ENCODE measurements at places on chromosomes 3 and 15.

GRCh38 chr3:147393261-147393942 lies 12.9 kb downstream of the ZIC4 start:
- DNase-seq, result no peak
- H3K4me3 ChIP-seq, result no peak overlapping the region
- peaks cover 73% of the 10 kb centered on the region for H3K27me3 ChIP-seq
- H3K36me3 ChIP-seq, result no peaks in the 10 kb centered on the region
- H3K27ac ChIP-seq, result peak overlapping the region; percentile 60
- H3K4me1 ChIP-seq, result no peaks in the 10 kb centered on the region

DNA sequence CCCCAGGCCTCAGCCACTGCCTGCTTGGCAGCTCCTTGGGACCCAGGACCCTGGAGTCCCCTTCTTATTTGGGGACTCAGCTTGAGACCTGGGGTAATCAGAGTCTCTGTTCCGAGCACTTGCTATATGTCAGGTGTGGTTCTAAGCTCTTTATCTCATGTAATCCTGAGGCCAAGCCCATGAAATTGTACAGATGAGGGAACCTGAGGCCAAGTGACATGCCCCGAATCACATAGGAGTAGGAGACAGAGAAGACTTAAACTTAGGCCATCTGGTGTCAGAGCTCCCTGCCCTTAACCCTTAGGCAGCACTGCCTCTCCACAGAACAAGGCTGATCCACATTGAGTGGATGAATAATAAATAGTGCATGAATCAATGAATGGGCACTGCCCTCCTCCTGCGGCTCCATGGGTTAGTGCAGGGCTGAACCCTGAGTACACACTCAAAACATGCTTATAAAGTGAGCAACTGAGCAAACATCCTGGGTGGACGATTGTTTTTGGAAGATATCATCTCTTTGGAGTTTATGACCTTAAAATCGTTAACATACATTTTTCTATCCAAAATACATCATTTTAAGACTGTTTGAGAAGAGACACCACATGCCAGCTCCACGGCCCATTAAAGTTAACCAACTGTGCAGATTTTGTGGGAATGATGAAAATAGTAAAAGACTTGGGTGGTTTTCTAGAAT lies 33.2 kb upstream of the IQSEC1 start:
- peaks cover 2% of the 10 kb centered on the region for H3K27me3 ChIP-seq
- H3K36me3 ChIP-seq, result no peaks in the 10 kb centered on the region
- no peak for DNase-seq
- no peak overlapping the region for H3K4me3 ChIP-seq

GRCh38 chr3:23861689-23862088 lies 55.1 kb downstream of the NKIRAS1 start:
- peaks cover 3% of the 10 kb centered on the region for H3K36me3 ChIP-seq
- H3K4me1 ChIP-seq, result peaks cover 21% of the 10 kb centered on the region
- DNase-seq, result no peak
- H3K4me3 ChIP-seq, result no peak overlapping the region
- no peaks in the 10 kb centered on the region for H3K27me3 ChIP-seq

GRCh38 chr3:165133188-165133899 lies 55.0 kb upstream of the SI start:
- no peaks in the 10 kb centered on the region for H3K36me3 ChIP-seq
- no peak overlapping the region for H3K27ac ChIP-seq
- no peak overlapping the region for H3K4me3 ChIP-seq
- no peak for DNase-seq
- H3K4me1 ChIP-seq, result no peaks in the 10 kb centered on the region
- H3K27me3 ChIP-seq, result no peaks in the 10 kb centered on the region

- no peak overlapping the region for H3K4me3 ChIP-seq
- no peaks in the 10 kb centered on the region for H3K36me3 ChIP-seq
- H3K27me3 ChIP-seq, result no peaks in the 10 kb centered on the region
- peak; percentile 9 for DNase-seq
- H3K4me1 ChIP-seq, result peaks cover 5% of the 10 kb centered on the region
- H3K27ac ChIP-seq, result no peak overlapping the region
Measured at GRCh38 chr15:20353966-20354883, 187.4 kb downstream of the GOLGA6L6 start.

DNA sequence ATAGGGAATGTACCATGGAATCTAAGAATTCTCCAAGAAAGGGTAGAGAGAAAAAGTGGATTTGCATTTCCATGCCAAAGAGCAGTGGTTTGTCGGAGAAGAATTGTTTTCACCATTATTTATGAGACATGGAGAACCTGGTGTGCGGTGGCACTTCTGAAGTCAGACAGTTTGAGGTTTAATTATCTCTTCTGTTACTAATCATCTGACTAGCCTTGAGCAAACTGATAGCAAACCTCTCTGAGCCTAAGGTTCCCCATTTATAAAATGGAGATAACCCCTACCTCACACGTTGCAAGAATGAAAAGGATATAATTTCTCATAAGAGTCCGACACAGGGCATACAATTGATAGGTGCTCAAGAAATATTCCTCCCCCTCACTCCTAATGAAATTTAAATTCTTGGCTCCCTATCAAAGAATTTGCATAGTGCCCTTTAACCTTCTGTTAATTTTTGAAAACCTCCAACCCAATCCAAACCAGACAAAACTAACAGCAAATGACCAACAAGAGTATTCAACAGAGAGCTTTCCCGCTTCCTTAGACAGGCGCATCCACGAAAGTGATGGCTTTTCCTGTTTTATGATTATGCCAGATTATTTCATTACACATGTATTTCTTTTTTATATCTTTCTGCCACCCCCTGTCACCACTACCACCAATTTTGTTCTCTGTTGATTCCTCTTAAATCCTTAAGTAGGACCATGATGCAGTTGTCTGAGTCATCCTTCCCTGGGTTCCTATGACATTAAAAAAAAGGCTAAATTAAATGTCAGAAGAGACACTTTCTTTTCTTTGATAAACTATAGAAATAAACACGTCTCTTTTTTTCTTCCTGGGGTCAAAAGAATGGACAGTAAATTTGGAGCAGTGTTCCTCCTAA lies 28.5 kb downstream of the TMEM212 start:
- no peak for DNase-seq
- no peak overlapping the region for H3K4me3 ChIP-seq
- no peak overlapping the region for H3K27ac ChIP-seq
- H3K36me3 ChIP-seq, result no peaks in the 10 kb centered on the region

- H3K36me3 ChIP-seq, result no peaks in the 10 kb centered on the region
- H3K27ac ChIP-seq, result no peak overlapping the region
- H3K4me3 ChIP-seq, result no peak overlapping the region
- H3K27me3 ChIP-seq, result no peaks in the 10 kb centered on the region
Measured at GRCh38 chr3:84998545-84998944, 39.8 kb downstream of the CADM2 start.

- no peaks in the 10 kb centered on the region for H3K36me3 ChIP-seq
- no peak overlapping the region for H3K4me3 ChIP-seq
- H3K27me3 ChIP-seq, result peaks cover 8% of the 10 kb centered on the region
- no peaks in the 10 kb centered on the region for H3K4me1 ChIP-seq
- H3K27ac ChIP-seq, result no peak overlapping the region
Measured at GRCh38 chr3:124088801-124089200, 96.9 kb upstream of the ROPN1 start.

DNA sequence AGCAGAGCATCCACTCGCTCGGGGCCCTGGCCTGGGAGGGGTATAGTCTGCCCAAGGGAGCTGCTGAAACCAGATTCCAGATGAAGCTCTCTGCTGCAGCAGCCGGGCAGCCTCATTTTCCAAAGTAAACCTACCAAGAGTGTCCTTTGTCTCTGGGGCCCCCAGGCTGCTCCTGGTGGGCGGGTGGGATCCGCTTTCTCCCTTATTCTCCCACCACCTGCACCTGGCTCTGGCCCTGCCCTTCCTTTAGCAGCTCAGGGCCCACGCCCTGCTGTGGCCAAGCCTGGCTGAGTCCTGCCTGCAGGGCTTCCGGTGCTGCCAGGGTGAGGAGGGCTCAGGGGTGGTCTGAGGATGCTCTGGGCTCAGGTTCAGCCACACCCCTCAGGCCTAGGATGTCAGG lies 13.0 kb downstream of the SCN5A start:
- no peak for DNase-seq
- no peaks in the 10 kb centered on the region for H3K4me1 ChIP-seq
- H3K27ac ChIP-seq, result no peak overlapping the region
- H3K4me3 ChIP-seq, result no peak overlapping the region
- no peaks in the 10 kb centered on the region for H3K36me3 ChIP-seq

GRCh38 chr3:108315767-108316301 lies 19.5 kb downstream of the HHLA2 start:
- no peak for DNase-seq
- H3K36me3 ChIP-seq, result no peaks in the 10 kb centered on the region
- H3K4me1 ChIP-seq, result peaks cover 4% of the 10 kb centered on the region
- H3K4me3 ChIP-seq, result no peak overlapping the region
- peaks cover 5% of the 10 kb centered on the region for H3K27me3 ChIP-seq

GRCh38 chr3:115968871-115969270 lies 345.6 kb downstream of the GAP43 start:
- no peak overlapping the region for H3K4me3 ChIP-seq
- no peak for DNase-seq
- no peaks in the 10 kb centered on the region for H3K4me1 ChIP-seq
- no peak overlapping the region for H3K27ac ChIP-seq
- no peaks in the 10 kb centered on the region for H3K27me3 ChIP-seq
- H3K36me3 ChIP-seq, result no peaks in the 10 kb centered on the region

- no peak for DNase-seq
- H3K27ac ChIP-seq, result no peak overlapping the region
- no peaks in the 10 kb centered on the region for H3K36me3 ChIP-seq
- H3K4me3 ChIP-seq, result no peak overlapping the region
- peaks cover 1% of the 10 kb centered on the region for H3K4me1 ChIP-seq
Measured at GRCh38 chr15:91291673-91292072, 191.6 kb downstream of the SV2B start.

GRCh38 chr15:81419332-81419943 lies 45.4 kb upstream of the TMC3 start:
- no peak overlapping the region for H3K27ac ChIP-seq
- no peak for DNase-seq
- H3K4me3 ChIP-seq, result no peak overlapping the region
- H3K27me3 ChIP-seq, result peaks cover 4% of the 10 kb centered on the region

DNA sequence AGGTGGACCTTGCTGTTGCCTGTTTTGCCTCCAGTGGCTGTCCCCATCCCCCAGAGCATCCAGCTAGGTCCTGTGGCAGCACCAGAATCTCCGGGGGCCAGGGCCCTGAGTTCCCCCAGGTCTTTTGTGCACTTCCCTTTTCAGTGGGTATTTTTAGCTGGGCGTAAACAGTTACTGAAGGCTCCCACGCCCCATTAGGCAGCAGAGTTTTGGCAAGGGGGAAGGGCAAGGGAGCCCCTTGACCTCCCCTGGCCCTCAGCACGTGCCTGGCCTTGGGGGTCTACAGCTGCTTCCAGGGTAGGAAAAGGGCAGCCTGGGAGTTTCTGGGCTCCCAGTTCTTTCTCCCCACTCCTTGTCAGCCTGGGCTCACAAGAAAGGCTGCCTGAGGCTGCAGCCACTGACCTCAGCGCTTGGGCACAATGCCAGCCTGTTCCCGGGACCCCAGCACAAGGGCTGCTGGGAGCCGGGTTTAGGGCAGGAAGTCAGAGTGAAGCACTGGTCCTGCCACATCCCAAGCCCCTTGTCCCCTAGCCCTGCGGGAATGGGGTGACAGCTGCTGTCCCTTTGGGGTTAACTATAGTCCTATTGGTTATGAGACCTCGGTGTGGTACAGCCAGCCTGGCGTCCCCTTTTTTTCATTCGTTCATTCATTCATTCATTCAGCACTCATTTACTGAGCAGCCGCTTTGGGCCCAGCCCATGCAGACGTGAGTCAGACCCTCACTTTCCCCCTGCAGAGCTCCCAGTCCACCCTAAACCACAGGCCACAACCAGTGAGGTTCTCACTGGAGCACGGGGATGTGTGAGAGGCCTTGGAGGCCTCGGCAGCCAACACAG lies 8.4 kb downstream of the CSK start:
- peak overlapping the region; percentile 92 for H3K4me3 ChIP-seq
- H3K36me3 ChIP-seq, result peaks cover 61% of the 10 kb centered on the region
- H3K4me1 ChIP-seq, result peaks cover 78% of the 10 kb centered on the region
- H3K27me3 ChIP-seq, result no peaks in the 10 kb centered on the region
- DNase-seq, result no peak

DNA sequence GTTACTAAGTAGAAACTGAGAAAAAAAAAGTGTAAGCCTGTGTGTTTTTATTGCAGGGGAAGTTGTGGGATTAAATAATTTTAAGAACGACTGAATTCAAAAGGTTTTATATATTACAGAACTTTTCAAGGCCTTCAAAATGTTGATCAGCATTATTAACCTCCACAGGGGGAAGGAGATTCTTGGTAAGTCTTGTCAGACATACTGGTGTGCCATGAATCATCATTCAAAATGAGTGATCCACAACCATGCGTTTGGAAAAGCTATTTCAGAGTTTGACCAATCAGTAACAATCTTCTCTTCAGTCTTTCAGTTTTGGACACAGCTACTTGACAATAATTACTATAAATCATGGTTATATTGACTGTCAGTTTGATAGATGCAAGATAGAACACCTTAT lies 70.2 kb downstream of the ADAMTS9 start:
- no peak overlapping the region for H3K27ac ChIP-seq
- H3K27me3 ChIP-seq, result no peaks in the 10 kb centered on the region
- no peak overlapping the region for H3K4me3 ChIP-seq
- H3K36me3 ChIP-seq, result no peaks in the 10 kb centered on the region
- H3K4me1 ChIP-seq, result no peaks in the 10 kb centered on the region
- no peak for DNase-seq

DNA sequence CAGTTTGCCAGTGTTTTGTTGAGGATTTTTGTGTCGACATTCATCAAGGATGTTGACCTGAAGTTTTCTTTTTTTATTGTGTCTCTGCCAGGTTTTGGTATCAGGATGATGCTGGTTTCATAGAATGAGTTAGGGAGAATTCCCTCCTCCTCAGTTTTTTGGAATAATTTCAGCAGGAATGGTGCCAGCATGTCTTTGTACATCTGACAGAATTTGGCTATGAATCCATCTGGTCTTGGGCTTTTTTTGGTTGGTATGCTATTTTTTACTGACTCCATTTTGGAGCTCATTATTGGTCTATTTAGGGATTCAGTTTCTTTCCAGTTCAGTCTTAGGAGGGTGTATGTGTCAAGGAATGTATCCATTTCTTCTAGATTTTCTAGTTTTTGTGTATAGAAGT lies 320.0 kb upstream of the PPP2R3A start:
- no peaks in the 10 kb centered on the region for H3K4me1 ChIP-seq
- no peaks in the 10 kb centered on the region for H3K27me3 ChIP-seq
- no peak overlapping the region for H3K4me3 ChIP-seq
- H3K36me3 ChIP-seq, result no peaks in the 10 kb centered on the region
- H3K27ac ChIP-seq, result no peak overlapping the region

GRCh38 chr3:186506191-186506739 lies 37.9 kb downstream of the CRYGS start:
- no peaks in the 10 kb centered on the region for H3K27me3 ChIP-seq
- DNase-seq, result no peak
- H3K36me3 ChIP-seq, result no peaks in the 10 kb centered on the region

DNA sequence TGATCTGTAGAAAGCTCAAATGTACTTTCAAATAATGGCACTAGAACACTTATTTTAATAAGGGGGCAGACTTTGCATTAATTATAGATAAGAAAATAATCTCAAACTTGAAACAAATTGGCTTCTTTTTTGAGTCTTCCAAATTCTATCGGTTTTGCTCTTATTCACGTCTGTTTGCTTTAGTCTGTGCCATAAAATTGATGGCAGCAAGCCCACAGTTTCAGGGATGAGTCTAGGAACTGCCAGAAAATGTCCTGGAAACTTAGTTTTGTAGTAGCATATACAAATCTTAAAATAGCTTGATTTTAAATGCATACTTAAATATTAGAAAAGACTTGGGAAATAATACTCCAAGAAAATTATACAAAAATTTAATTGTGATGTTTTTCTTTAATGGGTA lies 39.7 kb downstream of the BCHE start:
- no peaks in the 10 kb centered on the region for H3K36me3 ChIP-seq
- H3K4me1 ChIP-seq, result no peaks in the 10 kb centered on the region
- no peak overlapping the region for H3K27ac ChIP-seq

Measured in activated T-helper 2 cell treated with anti-CD3 and anti-CD28 coated beads, Interferon-gamma antibody, Interleukin-2, Interleukin-4, amounts not matched to agents 10 μg/mL and 5 μg/mL and 100 μg/mL, durations not matched to agents 14 hours and 24 hours and 36 hours (primary cell).